Activated naive CD8-positive, alpha-beta T cell treated with anti-CD3 and anti-CD28 coated beads for 36 hours (primary cell): ENCODE measurements at places on chromosomes 5 and 9.

DNA sequence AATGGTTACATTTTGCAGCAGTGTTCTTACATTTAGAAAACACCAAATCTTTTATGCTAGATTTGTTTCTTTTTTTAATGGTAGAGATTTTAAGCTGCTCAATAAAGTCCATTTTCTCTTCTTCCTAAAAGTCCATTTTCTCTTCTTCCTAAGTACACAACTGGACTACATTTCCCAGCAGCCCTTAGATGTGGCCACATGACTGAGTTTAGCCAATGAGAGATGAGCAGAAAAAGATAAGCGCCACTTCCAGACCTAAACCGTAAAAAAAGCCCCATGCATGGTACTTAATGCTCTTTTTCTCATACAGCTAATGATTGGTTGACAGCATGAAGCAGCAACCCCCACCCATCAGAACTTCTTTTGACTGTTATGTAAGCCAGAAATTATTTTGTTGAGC lies 206.7 kb downstream of the FAM114A2 start:
- H3K4me1 ChIP-seq, result no peaks in the 10 kb centered on the region
- H3K4me3 ChIP-seq, result no peak overlapping the region
- DNase-seq, result no peak
- no peaks in the 10 kb centered on the region for H3K36me3 ChIP-seq
- H3K27me3 ChIP-seq, result no peaks in the 10 kb centered on the region

DNA sequence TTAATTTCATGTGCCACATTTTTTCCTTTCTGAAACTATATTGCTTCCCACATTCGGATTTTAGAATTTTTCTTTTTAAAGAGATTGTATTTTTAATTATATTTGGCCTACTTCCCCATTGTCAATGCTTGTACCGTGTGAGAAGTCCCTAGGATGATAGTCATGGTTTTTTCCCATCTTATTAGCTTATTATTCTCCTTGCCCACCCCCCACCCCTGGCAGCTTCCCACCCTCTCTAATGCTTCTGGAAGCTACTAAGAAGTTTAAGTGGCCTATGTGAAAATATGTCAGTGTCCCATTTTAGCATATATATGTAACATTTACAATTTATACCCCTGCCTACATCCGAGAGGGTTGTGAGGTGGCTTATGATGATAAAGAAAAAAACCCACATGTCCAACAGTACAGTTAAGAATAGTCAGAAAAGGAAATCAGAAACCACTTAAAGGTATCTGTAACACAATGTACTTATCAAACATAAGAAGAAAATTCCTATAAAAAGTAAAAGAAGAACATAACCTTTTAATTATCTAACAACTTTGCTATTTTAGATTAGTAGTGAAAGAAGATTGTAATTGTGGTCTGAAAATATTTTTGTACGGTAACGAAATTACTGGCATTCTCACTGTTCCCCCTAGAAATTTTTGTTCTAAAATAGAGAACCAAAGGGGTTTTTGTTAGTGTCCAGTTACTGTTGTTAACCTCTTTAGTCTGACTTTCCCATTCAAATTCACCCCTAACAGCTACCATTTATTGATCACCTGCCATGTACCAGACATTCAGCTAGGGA lies 62.1 kb downstream of the SLC44A1 start:
- DNase-seq, result no peak
- peaks cover 6% of the 10 kb centered on the region for H3K36me3 ChIP-seq
- H3K27me3 ChIP-seq, result no peaks in the 10 kb centered on the region

GRCh38 chr5:63613442-63613841 lies 348.8 kb downstream of the HTR1A start:
- no peak overlapping the region for H3K4me3 ChIP-seq
- no peaks in the 10 kb centered on the region for H3K36me3 ChIP-seq
- H3K27me3 ChIP-seq, result no peaks in the 10 kb centered on the region

- H3K36me3 ChIP-seq, result no peaks in the 10 kb centered on the region
- H3K4me1 ChIP-seq, result no peaks in the 10 kb centered on the region
- H3K27me3 ChIP-seq, result no peaks in the 10 kb centered on the region
- no peak overlapping the region for H3K27ac ChIP-seq
- no peak for DNase-seq
- H3K4me3 ChIP-seq, result no peak overlapping the region
These were observed 1049.6 kb upstream of the SEMA6A start for GRCh38 chr5:117624201-117624600.

DNA sequence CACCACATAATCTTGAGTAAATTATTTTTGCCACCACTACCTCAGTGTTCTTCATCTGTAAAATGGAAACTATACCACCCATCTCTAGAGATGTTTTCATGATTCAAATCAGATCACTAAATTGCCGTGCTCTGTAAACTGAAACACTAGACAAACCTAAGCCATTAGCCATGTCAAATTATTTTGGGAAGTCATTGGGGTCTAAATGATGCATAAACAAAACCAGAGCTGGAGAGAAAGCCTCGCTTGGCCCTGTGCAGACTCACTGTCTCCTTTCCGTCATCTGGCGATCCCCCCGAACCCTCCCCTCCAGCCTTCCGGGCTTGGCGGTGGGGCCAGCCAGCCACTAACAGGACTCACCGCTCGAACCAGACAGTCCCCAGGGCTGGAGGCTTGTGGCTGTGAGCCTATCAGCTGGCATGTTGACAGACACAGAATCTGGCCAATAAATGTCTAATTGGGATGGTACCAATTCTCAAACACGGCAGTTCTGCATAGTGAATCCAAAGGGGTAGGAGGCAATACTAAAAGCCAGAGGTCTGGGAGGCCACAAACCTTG lies 256.5 kb downstream of the SEC61B start:
- no peak overlapping the region for H3K4me3 ChIP-seq
- DNase-seq, result no peak
- H3K36me3 ChIP-seq, result no peaks in the 10 kb centered on the region
- H3K4me1 ChIP-seq, result no peaks in the 10 kb centered on the region

GRCh38 chr5:173883347-173883924 lies 4.7 kb upstream of the CPEB4 start:
- peaks cover 23% of the 10 kb centered on the region for H3K4me1 ChIP-seq
- no peak overlapping the region for H3K27ac ChIP-seq
- no peaks in the 10 kb centered on the region for H3K27me3 ChIP-seq
- H3K36me3 ChIP-seq, result peaks cover 19% of the 10 kb centered on the region

DNA sequence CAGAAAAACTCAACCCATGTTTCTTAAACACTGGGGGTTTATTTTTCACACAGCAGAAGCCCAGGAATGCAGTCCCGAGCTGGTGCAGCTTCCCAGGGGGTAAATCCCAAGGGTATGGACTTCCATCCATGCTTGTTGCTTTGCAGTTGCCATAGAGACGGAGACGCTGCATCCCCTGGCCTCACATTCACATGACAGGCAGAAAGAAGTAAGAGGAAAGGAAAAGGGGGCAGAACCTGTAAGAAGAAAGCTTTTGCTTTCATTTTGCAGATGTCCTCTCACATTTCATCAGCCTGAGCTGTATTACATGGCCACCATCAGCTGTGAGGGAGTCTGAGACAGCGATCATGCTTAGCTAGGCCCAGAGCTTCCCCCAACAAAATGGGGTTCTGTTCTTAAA lies 321.0 kb downstream of the AGTPBP1 start:
- peak overlapping the region; percentile 66 for H3K27ac ChIP-seq
- no peaks in the 10 kb centered on the region for H3K36me3 ChIP-seq
- H3K4me3 ChIP-seq, result no peak overlapping the region
- DNase-seq, result no peak
- peaks cover 6% of the 10 kb centered on the region for H3K4me1 ChIP-seq

DNA sequence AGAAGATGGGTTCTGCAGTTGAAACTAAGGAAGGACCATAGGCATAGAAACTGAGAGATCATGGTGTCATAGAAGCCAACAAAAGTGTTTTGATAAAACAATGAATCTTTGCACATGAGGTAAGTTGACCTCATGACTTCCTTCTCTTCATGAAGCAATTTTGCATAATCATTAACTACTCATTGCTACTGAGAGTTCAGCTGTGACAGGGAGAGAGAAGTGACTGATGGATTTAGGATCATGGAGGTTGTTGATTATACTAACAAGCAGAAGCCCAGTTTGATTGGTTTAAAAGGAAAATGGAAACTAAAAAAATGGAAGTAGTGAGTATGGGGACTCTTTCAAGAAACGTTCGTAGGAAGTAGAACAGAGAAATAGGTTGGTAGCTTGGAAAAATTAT lies 51.2 kb downstream of the PARP8 start:
- H3K36me3 ChIP-seq, result peaks cover 20% of the 10 kb centered on the region
- H3K4me3 ChIP-seq, result no peak overlapping the region
- H3K4me1 ChIP-seq, result peaks cover 79% of the 10 kb centered on the region
- H3K27me3 ChIP-seq, result no peaks in the 10 kb centered on the region
- H3K27ac ChIP-seq, result no peak overlapping the region

GRCh38 chr5:181220178-181220515 lies 2.9 kb upstream of the TRIM41 start:
- no peak overlapping the region for H3K27ac ChIP-seq
- H3K36me3 ChIP-seq, result peaks cover 19% of the 10 kb centered on the region
- H3K27me3 ChIP-seq, result peaks cover 20% of the 10 kb centered on the region

- H3K36me3 ChIP-seq, result peaks cover 20% of the 10 kb centered on the region
- DNase-seq, result no peak
- H3K4me3 ChIP-seq, result no peak overlapping the region
- H3K27ac ChIP-seq, result no peak overlapping the region
- peaks cover 30% of the 10 kb centered on the region for H3K27me3 ChIP-seq
These were observed 5.8 kb upstream of the ENTPD8 start for GRCh38 chr9:137446851-137447471.

DNA sequence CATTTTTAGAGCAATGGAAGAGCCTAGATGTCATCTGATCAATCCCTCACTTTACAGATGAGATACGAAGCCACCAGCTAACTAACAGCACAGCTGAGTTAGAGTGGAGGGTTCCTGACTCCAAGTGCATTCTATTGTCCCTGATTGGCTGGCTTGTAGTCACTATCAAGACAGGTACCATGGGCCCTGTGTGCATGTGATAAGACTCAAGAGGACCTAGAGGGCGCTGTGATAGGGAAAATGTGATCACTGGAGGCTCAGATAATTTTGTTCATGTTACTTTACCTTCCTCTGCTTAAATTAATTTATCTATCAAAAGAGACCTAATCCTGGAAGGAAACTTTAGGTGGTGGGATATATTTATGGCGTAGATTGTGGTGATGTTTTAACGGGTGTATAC lies 19.5 kb upstream of the SNAPC3 start:
- no peaks in the 10 kb centered on the region for H3K36me3 ChIP-seq
- H3K4me1 ChIP-seq, result no peaks in the 10 kb centered on the region
- no peaks in the 10 kb centered on the region for H3K27me3 ChIP-seq
- no peak for DNase-seq

- peaks cover 31% of the 10 kb centered on the region for H3K36me3 ChIP-seq
- peaks cover 4% of the 10 kb centered on the region for H3K4me1 ChIP-seq
- DNase-seq, result no peak
- H3K4me3 ChIP-seq, result no peak overlapping the region
- no peak overlapping the region for H3K27ac ChIP-seq
These were observed 26.3 kb downstream of the SIL1 start for GRCh38 chr5:139171779-139172404.

DNA sequence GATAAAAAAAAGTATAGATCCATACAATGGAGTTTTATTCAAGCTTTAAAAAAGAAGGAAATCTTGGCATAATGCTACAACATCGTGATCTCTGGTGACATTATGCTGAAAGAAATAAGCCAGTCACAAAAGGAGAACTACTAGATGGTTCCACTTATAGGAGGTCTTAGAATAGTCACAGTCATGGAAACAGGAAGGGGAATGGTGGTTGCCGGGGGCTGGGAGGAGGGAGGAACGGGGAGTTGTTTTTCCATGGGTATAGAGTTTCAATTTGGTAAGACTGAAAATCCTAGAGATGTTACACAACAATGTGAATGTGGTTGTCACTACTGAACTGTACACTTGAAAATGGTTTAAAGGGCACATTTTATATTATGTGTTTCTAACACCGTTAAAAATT lies 94.5 kb downstream of the CFAP90 start:
- H3K4me3 ChIP-seq, result no peak overlapping the region
- H3K36me3 ChIP-seq, result no peaks in the 10 kb centered on the region
- DNase-seq, result no peak
- H3K27me3 ChIP-seq, result peaks cover 24% of the 10 kb centered on the region
- H3K4me1 ChIP-seq, result no peaks in the 10 kb centered on the region

DNA sequence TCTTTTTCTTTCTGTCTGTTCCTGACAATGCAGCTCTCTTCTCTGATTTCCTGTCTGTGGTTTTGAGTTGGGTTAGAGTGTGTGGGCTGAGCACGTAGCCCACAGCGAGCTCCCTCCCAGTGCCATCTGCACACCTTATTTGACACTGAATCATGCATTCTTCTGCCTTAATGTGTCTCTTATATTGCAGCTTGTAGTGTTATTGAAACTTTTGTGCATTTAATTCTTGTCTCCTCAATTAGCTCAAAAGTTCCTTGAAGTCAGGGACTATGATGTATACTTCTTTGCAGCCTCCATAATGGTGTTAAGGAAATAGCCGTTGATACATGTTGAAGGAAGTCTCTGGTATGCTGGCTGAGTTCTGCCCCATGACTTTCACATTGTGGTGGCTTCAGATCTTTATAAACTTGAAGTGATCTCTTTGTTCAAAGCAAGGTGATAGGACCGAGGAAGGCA lies 576.2 kb upstream of the CLINT1 start:
- peak overlapping the region; percentile 69 for H3K4me3 ChIP-seq
- peak overlapping the region; percentile 91 for H3K27ac ChIP-seq
- peak; percentile 53 for DNase-seq
- peaks cover 17% of the 10 kb centered on the region for H3K36me3 ChIP-seq
- H3K4me1 ChIP-seq, result peaks cover 60% of the 10 kb centered on the region

- peaks cover 66% of the 10 kb centered on the region for H3K4me1 ChIP-seq
- no peak overlapping the region for H3K4me3 ChIP-seq
- H3K27ac ChIP-seq, result no peak overlapping the region
- no peaks in the 10 kb centered on the region for H3K27me3 ChIP-seq
- peaks cover 28% of the 10 kb centered on the region for H3K36me3 ChIP-seq
These were observed 12.4 kb downstream of the CEMIP2 start for GRCh38 chr9:71755869-71756268.

- no peak overlapping the region for H3K27ac ChIP-seq
- no peak for DNase-seq
- peaks cover 6% of the 10 kb centered on the region for H3K4me1 ChIP-seq
- no peaks in the 10 kb centered on the region for H3K36me3 ChIP-seq
- peaks cover 53% of the 10 kb centered on the region for H3K27me3 ChIP-seq
These were observed 123.8 kb upstream of the LPCAT1 start for GRCh38 chr5:1647580-1647979.

DNA sequence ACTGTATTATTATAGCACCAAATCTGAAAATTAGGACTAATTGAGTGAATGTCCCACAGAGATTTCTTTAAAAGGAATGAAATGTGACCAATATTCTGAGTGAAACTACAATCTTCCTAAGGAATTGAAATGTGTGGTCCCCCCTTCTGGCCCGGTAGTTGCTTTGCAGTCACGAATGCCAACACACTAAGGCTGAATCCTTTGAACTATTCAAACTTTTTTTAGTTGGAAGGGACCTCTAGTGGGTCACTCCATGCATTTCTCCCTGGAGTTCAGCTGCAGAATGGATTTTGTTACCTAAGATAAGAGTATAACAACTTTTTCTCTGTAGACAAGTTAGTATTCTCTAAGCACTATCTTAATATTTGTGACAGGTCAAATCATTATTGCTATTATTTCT lies 2.8 kb downstream of the CDH6 start:
- H3K4me1 ChIP-seq, result peaks cover 7% of the 10 kb centered on the region
- no peak overlapping the region for H3K4me3 ChIP-seq
- H3K27ac ChIP-seq, result no peak overlapping the region
- peaks cover 61% of the 10 kb centered on the region for H3K27me3 ChIP-seq
